Stimulated activated CD4-positive, alpha-beta T cell treated with anti-CD3 and anti-CD28 coated beads, Interleukin-1b, Interleukin-23, amount 100 ng/mL, for 24 hours (primary cell): ENCODE measurements at places on chromosomes 12 and 14.

DNA sequence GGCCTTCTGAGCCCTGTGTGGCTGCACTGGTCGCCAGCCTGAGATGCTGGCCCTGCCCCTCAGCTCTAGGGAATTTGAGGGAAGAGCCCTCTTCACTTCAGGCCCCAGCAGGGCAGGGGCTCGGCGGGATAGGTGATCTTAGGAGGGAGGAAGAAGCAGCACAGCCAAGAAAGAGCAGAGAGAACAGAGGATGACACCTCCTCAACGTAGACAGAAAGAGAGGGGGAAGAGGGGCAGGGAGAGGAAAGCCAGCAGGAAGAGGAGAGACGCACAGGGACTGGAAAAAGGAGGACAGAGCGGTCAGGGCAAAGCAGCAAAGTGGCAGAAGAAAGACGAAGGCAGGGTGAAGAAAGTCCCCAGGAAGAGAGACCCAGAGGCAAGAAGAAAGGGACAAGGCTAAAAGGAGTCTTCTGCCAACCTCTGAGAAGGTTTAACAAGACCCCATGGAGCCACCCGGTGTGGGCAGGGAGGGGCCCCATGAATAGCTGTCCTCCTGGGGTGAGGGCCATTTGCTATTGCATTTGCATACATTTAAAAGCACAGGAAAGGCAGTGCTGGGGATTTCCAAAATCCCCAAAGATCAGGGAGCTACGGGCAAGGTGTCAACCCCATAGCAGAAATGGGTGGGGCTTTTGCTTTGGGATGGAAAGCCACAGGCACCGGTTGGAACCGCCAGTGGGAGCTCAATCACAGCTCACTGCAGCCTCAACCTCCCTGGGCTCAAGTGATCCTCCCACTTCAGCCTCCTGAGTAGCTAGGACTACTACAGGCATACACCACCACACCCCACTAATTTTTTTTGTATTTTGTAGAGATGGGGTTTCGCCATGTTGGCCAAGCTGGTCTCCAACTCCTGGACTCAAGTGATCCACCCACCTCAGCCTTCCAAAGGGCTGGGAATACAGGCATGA lies 22.7 kb downstream of the CMKLR1 start:
- DNase-seq = no peak

- DNase-seq = no peak
These were observed 80.3 kb upstream of the PWP1 start for GRCh38 chr12:107605293-107605692.

- DNase-seq = no peak
These were observed 88.4 kb upstream of the PARP11 start for GRCh38 chr12:3961591-3961990.

GRCh38 chr12:16072678-16073077 lies 161.5 kb downstream of the DERA start:
- DNase-seq = no peak
